ENCODE measurements at places on chromosomes 6 and 20.

GRCh38 chr6:156809034-156809433 is 31.9 kb downstream of the ARID1B start:
- H3K27ac ChIP-seq = peak overlapping the region; percentile 56
- no peaks in the 10 kb centered on the region for H3K27me3 ChIP-seq
- H3K4me1 ChIP-seq = peaks cover 25% of the 10 kb centered on the region
- no peaks in the 10 kb centered on the region for H3K36me3 ChIP-seq

GRCh38 chr6:64591676-64592036 is 956.1 kb downstream of the PHF3 start:
- H3K4me1 ChIP-seq = no peaks in the 10 kb centered on the region
- no peak for DNase-seq
- H3K4me3 ChIP-seq = no peak overlapping the region

DNA sequence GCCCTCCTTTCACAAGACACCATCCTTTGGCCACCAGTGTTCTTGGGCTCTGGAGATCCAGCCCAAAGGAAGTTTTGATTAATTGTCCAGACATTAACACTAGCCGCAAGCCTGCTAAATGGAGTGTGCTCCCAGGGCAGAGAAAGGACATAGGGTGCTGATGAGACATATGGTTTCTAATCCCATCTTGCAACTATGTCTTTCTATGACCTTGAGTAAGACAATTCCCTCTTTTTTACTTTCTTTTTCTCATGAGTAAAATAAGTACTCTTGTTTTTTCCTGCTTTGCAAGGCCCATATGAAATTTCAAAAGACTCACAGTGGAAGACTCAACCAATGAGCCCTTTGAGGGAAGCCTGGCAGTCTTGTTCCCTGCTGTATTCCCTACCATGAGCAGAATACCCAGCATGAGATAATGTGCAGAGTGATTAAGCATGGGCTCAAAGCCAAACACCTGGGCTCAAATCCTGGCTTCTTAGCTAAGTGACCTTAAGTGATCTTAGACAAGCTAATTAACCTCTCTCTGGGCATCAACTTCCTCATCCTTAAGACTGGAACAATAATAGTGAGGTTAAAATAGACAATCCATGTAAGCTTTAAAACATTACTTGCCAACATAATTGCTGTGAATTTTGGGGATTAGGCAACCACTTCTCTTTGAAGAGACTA is at the start of gene WFDC10B:
Gene WFDC10B, minus strand, starts transcription at position 51 of the 669 bp plus-strand sequence. CDS start 19,027 bp downstream, outside the sequence.
- no peaks in the 10 kb centered on the region for H3K36me3 ChIP-seq
- H3K27me3 ChIP-seq = no peaks in the 10 kb centered on the region
- H3K4me1 ChIP-seq = no peaks in the 10 kb centered on the region

GRCh38 chr20:32206760-32207625 is 550 bp downstream of the PLAGL2 start:
- no peaks in the 10 kb centered on the region for H3K27me3 ChIP-seq
- H3K4me3 ChIP-seq = peak overlapping the region; percentile 99
- peaks cover 24% of the 10 kb centered on the region for H3K36me3 ChIP-seq
- peak overlapping the region; percentile 85 for H3K27ac ChIP-seq
- DNase-seq = no peak

GRCh38 chr6:70119218-70119835 is 183.6 kb downstream of the COL9A1 start:
- DNase-seq = no peak
- H3K36me3 ChIP-seq = no peaks in the 10 kb centered on the region
- H3K27ac ChIP-seq = no peak overlapping the region
- H3K4me3 ChIP-seq = no peak overlapping the region

DNA sequence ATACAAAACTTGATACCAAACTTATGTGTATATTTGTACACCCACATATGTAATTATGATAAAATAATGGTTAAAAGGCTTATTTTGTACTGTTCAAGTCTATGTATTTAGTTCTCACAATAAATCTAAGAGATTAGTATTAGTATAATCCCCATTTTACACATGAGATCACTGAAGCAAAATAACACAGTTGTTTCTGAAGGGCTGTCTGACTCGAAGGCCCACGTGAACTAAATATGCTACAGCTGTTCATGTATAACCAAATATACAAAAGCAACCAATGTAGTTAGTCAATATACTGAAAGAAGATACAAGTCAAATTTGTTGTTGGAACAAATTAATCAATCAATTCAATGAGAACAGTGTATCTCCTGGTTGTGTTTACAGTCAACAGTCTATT is 959.2 kb downstream of the EPHA7 start:
- DNase-seq = no peak
- H3K27me3 ChIP-seq = no peaks in the 10 kb centered on the region
- H3K4me1 ChIP-seq = no peaks in the 10 kb centered on the region
- no peak overlapping the region for H3K27ac ChIP-seq
- no peaks in the 10 kb centered on the region for H3K36me3 ChIP-seq

DNA sequence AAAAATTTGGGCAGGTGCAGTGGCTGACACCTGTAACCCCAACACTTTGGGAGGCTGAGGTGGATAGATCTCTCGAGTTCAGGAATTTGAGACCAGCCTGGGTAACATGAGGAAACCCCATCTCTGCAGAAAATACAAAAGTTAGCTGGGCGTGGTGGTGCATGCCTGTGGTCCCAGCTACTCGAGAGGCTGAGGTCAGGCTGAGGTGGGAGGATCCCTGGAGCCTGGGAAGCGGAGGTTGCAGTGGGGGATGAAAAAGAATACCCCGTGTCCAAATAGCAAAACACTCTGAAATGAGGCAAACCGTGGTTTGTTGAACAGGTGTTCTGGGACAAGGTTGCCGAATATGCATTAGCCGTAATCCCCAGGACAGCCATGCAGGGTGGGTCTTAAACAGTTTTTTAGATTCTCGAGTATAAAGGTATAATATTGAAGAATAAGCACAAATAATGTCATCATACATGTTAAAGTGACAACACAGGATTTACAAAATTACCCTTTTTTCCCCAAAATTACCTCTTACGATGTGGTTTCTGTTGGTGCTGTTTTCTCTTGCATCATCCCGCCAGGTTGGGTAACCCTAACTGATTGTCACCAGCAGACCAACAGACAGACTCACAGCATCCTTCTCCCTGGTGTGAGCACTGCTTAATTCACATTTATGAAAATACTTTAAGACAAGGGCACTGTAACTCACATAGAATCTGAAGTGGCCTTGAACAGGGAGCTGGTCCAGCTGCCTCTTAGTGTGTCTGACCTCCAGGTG is 9.1 kb downstream of the DNAJC5 start:
- H3K27me3 ChIP-seq = no peaks in the 10 kb centered on the region
- H3K36me3 ChIP-seq = peaks cover 3% of the 10 kb centered on the region
- H3K4me3 ChIP-seq = no peak overlapping the region
- H3K4me1 ChIP-seq = peaks cover 41% of the 10 kb centered on the region

DNA sequence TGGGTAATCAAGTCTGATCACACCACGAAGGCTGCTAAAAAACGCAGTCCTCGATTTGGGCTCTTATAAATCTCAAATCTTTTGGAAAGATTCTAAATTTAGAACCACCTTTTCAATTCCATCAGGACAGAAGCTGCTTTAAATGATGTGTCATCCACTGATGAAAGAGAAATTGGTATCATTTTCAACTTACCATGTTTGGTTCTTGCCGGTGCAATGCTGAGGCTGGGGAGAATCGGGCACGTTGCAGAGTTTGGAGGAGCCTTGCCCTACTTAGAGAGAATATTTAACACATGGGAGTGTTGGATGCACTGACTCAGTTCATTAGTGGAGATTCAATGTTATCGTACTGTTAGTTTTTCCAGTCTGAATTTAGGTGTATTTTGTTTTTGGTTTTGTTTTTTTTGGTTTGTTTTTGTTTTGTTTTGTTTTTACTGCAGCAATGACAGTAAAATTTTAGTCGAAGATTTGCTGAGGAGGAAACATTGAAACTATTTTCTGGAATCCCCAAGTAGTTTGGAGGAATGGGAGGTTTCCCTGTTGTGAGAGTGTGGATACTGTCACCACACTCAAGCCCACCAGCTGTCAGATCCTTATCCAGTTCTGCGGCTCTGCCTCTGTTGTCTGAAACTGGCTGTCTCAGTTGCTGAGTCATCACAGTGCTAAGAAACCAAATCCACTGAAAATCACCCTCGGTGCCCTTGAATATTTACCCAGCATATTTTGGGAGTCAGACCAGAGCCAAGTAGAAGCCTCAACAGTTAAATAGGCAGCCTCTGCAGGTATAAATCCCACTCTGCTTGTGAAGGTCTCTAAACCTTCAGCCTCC is 497.0 kb downstream of the BTBD3 start:
- H3K27ac ChIP-seq = no peak overlapping the region
- no peak for DNase-seq
- H3K36me3 ChIP-seq = no peaks in the 10 kb centered on the region
- H3K4me3 ChIP-seq = no peak overlapping the region

DNA sequence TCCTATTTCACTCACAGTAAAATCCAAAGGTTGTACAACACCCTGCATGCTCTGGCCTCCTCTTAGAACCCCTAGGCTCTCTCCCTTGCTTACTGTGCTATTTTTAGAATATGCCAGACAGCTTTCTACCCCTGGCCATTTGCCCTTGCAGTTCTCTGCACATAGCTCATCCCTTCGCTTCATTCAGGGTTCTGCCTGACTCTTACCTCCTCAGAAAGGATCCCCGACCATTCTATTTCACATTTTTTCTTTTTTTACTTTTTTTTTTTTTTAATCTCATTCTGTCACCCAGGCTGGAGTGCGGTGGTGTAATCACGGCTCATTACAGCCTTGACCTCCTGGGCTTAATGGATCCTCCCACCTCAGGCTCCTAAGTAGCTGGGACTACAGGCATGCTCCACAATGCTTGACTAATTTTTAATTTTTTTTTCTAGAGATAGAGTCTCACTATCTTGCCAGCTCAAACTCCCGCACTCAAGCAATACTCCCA is 33.6 kb downstream of the COMMD7 start:
- peaks cover 29% of the 10 kb centered on the region for H3K4me1 ChIP-seq
- DNase-seq = no peak
- peaks cover 34% of the 10 kb centered on the region for H3K36me3 ChIP-seq
- peak overlapping the region; percentile 66 for H3K27ac ChIP-seq

DNA sequence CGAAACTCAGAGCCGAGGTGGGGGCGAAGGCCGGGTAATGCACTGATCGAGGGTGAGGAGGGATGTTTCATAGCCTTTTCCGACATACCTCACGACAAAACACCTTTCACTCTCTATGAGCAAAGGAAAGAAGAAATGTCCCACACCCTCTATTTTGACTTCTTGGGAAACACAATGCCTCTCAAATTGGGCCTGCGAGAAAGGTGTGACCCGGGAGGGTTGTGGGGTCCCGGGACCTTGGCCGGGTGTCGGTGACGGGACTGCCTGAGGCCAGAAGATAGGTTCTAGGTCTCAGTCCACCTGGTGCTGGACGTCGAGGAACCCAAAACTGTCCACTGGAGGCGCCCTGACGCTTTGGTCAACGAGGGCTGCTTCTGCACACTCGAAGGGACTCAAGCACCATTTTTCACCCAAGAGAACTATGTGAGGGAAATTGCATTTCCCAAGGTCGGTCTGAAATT is 41.1 kb upstream of the OSTM1 start:
- no peak overlapping the region for H3K4me3 ChIP-seq
- H3K27ac ChIP-seq = no peak overlapping the region

DNA sequence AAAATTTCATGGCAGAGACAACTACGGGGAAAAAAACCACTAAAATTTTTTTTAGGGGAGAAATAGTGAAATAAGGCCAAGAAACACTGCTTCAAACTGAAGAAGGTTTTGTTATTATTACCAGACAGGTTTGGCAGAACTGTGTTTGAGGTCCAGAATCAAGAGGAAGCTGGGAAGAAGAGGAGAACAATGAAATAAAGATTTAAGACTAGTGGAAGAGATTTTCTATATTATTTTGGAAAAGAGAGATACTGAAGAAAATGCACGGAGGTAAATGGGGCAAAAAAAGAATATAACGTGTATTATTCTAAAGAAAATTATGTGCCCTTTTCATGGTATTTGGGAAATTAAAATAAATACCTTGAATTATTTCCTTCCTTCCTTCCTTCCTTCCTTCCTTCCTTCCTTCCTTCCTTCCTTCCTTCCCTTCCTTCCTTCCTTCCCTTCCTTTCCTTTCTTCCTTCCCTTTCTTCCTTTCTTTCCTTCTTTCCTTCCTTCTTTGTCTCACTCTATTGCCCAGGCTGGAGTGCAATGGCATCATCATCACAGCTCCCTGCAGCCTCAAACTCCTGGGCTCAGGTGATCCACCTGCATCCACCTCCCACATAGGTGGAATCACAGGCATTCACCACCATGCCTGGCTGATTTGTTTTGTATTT is 124.3 kb downstream of the GJA1 start:
- no peaks in the 10 kb centered on the region for H3K27me3 ChIP-seq
- no peaks in the 10 kb centered on the region for H3K4me1 ChIP-seq
- no peaks in the 10 kb centered on the region for H3K36me3 ChIP-seq
- no peak overlapping the region for H3K4me3 ChIP-seq

GRCh38 chr6:14040042-14040441 is 77.5 kb upstream of the CD83 start:
- no peak overlapping the region for H3K4me3 ChIP-seq
- peaks cover 12% of the 10 kb centered on the region for H3K27me3 ChIP-seq
- no peaks in the 10 kb centered on the region for H3K4me1 ChIP-seq
- no peak overlapping the region for H3K27ac ChIP-seq

GRCh38 chr6:5979650-5980420 is 26.9 kb downstream of the NRN1 start:
- H3K27ac ChIP-seq = no peak overlapping the region
- H3K27me3 ChIP-seq = no peaks in the 10 kb centered on the region
- H3K36me3 ChIP-seq = no peaks in the 10 kb centered on the region
- no peaks in the 10 kb centered on the region for H3K4me1 ChIP-seq
- H3K4me3 ChIP-seq = no peak overlapping the region

DNA sequence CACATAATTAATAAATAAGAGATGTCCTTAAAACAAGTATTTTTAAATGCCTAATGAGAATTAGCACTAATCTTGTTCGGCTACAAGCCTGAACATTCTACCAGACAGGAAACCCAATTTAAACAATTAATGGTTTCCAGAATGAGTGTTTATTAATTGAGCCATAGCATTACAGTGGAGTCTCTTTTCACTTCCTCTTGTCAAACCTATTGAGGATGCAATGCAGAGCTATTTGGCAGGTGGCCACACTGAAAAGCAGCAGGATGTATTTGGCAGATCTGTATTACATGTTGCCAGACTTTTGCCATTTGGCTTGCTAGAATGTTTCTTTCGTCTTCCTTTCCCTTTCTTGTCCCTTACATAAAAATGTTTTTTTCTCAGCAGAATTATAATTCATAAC is 475.2 kb upstream of the MARCKS start:
- no peaks in the 10 kb centered on the region for H3K4me1 ChIP-seq
- no peak overlapping the region for H3K27ac ChIP-seq
- H3K27me3 ChIP-seq = no peaks in the 10 kb centered on the region
- H3K36me3 ChIP-seq = no peaks in the 10 kb centered on the region
- no peak overlapping the region for H3K4me3 ChIP-seq
- no peak for DNase-seq

- H3K27me3 ChIP-seq = no peaks in the 10 kb centered on the region
- H3K27ac ChIP-seq = peak overlapping the region; percentile 25
- no peak for DNase-seq
- no peak overlapping the region for H3K4me3 ChIP-seq
- no peaks in the 10 kb centered on the region for H3K36me3 ChIP-seq
Observed at GRCh38 chr6:2866171-2866846, 24.6 kb upstream of the SERPINB1 start.

DNA sequence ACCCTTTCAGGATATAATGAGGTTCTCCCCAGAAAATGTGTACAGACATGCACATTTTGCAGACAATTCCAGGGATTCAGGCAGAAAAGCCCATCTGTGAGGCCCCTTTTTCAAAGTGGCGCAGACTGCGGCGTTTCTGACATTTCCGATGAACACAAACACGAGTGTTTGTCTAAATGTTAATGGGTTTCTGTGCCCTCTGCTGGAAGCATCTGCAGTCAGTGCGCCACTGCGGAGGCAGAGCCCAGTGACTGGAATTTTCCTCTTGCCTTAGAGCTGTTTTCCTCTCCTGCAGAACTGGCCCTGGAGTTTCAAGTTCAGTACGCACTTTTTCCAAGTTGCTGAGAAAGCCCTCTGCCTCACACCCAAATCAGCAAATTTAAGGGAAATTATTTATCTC is 15.3 kb downstream of the ANKRD60 start:
- H3K36me3 ChIP-seq = no peaks in the 10 kb centered on the region
- H3K27ac ChIP-seq = no peak overlapping the region
- no peak for DNase-seq
- H3K27me3 ChIP-seq = peaks cover 19% of the 10 kb centered on the region
